ENCODE measurements at places on chromosomes 16 and 17.

DNA sequence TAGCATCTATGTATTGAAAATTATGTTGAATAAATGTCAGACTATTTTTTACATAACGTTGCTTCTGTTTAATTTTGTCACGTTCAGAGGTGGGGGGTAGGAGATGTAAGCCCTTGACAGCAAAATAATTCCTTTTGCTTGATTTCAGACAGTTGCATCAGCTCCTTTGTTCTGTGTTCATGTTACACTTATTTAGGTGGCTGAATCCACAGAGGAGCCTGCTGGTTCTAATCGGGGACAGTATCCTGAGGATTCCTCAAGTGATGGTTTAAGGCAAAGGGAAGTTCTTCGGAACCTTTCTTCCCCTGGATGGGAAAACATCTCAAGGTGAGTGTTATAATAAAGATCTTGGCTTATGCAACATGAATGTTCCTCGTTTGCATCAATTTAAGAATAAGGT is 4.5 kb downstream of the HERPUD1 start:
- DNase-seq, result no peak

GRCh38 chr17:34756637-34757021 is 177.2 kb downstream of the TMEM132E start:
- DNase-seq, result no peak

DNA sequence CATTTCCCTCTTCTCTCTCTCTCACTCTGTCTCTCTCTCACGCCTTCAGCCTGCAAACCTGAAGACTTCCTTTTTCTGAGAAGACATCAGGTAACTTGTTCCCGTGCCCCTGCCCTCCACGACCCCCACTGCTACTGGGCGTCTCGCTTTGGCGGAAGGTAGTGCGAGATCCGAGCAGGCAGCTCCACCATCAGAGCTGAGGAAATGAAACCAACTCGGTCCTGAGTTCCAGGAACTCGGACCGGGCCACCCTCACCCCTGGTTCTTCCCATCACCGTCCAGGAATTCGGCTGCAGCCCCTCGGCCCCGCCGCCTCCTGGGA is 585 bp downstream of the MLKL start:
- DNase-seq, result peak; percentile 34

- DNase-seq, result no peak
These were observed 1.5 kb upstream of the CMIP start for GRCh38 chr16:81442916-81443687.

GRCh38 chr17:11813278-11813677 is 184.0 kb downstream of the ZNF18 start:
- DNase-seq, result no peak

- DNase-seq, result no peak
These were observed 1.5 kb upstream of the LCAT start for GRCh38 chr16:67945392-67945933.

- peak; percentile 60 for DNase-seq
These were observed 677 bp downstream of the SNTB2 start for GRCh38 chr16:69187446-69188235.

DNA sequence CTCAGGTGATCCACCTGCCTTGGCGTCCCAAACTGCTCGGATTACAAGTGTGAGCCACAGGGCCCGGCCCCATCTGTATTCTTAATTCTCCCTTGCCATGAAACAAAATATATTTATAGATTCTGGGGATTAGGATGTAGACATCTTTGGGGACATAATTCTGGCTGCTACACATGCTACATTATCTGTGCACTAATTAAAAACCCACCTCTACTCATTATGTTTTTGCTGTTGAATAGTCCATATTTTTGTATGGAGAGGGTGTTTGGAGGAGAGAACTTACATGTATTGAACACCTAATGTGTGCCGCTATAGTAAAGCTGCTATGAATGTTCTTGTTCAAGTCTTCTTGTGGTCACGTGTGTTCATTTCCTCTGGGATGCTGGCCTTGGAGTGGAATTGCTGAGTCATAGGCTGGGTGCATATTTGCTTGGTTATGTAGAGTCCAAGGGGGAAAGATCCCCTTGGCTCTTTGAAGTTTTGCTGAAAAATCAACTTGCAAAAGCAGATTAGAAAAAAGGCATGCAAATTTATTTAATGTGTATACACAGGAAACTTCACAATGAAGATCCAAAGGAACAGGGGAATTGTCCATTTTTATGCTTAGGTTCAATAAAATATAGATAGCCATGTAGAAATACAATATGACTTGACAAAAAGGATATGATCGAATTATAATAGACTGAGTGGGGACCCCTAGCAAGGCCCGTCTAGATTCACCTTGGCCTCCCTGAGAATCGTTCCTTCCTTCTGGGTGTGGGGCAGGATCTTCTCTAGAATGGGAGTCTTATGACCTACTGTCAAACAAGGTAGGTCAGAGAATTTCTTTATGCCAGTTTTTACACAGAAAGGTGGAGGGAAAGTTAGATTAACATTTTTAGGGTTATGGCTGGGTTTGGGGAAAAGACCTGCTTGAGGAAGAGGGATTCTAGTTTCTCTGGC is 42.1 kb upstream of the GPRC5B start:
- DNase-seq, result no peak

GRCh38 chr16:19874851-19875546 is 9.6 kb downstream of the GPRC5B start:
- DNase-seq, result no peak

GRCh38 chr16:62711797-62712196 is 675.6 kb upstream of the CDH8 start:
- no peak for DNase-seq

DNA sequence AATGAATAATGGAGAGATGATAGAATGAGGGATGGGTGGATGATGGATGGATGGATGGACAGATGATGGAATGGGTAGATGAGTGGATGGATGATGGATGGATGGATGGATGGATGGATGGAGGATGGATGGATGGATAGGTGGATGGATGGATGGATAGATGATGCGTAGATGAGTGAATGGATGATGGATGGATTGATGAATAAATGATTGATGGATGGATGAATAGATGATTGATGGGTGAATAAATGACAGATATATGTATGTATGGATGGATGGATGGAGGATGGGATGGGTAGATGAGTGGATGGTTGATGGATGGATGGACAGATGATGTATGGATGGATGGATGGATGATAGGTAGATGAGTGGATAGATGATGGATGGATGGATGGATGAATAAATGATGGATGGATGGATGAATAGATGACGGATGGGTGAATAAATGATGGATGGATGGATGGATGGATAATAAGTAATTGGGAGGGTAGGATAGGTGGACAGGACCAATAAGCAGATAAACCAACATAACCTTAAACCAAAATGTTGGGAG is 7.9 kb downstream of the TRPV3 start:
- DNase-seq, result no peak

DNA sequence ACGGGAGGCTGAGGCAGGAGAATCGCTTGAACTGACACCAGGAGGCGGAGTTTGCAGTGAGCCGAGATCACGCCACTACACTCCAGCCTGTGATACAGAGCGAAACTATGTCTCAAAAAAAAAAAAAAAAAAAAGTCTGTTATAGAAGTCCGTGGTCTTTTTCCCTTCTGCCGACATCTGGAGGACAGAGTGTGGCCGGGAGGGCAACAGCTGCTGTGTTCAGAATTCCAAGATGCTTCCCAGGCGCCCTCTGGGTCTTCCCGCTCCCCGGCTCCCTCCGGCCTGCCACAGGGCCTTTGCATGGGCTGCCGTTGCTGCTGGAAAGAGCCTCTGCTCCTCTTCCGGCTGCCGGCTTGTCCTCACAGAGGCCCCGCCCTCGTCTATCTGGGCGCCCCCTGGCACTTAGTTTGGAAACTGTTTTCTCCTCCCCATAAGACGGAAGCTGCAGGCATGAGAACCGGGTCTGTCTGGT is 2.4 kb upstream of the CACNA1H start:
- peak; percentile 52 for DNase-seq

DNA sequence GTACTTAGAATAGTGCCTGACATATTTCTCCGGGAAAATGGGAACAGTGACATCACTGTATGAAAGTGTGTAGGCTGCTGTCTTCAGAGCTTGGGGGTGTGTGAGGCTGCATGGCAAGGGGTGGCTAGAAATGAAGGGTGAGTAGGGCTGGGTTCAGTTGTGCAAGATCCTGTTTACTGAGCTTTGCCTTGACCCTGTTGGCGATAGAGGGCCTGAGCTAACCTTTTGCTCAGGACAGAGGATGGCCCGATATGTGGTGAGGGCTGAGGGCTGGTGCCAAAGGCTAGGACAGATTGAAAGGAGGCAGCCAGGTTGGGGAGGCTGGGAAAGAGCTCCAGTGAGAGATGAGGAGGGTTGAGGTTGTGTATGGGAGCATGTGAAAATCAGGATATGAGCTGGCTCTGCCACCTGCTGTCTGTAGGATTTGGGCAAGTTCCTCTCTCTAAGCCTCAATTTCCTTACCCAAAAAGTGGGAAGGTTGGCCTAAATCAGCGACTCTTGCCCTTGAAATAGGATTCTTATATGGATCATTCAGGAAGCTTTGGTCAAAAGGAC is 6.0 kb upstream of the CCL1 start:
- DNase-seq, result no peak

DNA sequence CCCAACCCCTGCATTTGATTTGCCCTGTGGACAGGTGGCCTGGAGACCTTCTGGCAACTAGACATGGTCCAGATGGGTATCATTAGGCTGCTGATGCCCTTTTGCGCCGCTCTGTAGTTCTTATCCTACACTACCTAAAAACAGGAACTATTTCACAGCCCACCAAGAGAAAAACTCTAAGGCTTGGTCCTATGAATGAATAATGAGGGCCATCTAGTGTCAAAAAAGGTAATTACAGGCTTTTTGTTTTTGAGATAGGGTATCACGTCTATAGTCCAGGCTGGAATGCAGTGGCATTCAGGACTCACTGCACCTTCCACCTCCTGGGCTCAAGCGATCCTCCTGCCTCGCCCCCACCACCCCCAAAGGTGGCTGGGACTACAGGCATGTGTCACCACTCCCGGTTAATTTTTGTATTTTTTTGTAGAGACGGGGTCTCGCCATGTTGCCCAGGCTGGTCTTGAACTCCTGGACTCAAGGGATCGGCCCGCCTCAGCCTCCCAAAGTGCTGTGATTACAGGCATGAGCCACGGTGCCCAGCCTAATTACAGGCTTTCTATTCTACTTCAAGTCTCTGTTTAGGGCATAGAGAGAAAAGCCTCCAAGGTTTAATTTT is 20.9 kb downstream of the COIL start:
- DNase-seq, result no peak

- DNase-seq, result no peak
These were observed 1.0 kb upstream of the SALL1 start for GRCh38 chr16:51151961-51152663.

DNA sequence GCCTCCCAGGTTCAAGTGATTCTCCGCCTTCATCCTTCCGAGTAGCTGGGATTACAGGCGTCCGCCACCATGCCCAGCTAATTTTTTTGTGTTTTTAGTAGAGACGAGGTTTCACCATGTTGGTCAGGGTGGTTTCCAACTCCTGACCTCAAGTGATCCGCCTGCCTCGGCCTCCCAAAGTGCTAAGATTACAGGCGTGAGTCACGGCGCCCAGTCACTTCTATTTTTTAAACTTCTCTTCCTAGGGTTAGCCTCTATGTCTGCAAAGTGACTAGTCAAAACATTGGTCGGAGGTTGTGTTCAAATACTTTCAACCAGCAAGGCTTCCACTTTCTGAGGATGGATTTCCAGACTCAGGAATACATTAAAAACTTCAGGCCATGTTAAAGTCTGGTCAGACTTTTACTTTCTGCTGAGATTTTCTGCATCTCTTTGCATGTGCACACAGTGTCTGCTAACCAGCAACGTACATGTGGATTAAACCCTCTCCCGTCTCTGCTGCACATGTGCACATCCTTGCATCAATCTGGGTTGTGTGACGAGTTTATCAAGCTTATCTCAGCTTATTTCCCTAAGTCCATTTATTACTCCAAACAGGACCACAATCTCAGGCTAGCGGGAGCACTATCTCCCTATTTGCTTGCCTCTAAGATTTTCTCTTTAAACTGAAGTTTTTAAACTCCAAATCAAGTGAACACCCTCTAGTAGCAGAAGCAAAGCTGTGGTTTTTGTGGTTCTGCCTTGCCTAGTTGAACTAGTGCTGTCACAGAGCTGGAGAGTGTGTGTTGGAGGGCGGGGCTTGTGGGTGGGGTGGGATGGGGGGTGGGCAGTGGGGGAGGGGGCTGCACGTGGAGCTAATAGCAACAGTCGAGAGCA is 525.2 kb upstream of the GOT2 start:
- DNase-seq, result no peak

DNA sequence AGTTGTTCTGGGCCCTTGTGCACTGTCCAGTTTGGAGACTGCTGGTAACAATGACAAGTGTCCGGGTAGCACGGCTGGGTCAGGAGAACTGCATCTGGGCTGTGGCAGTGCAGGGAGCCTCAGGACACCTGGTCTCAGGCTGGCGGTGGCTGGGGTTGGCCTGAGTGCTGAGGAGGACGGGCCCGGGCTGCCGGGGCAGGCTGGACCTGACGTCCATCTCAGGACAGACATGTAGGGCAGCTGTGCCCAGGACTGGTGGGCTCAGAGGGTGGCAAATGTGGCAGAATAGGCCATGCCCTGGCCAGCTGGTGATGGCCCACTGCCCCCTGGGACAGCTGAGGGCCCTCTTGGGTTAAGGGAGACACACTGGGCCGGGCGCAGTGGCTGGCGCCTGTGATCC is 4.2 kb upstream of the NLRC3 start:
- DNase-seq, result no peak

DNA sequence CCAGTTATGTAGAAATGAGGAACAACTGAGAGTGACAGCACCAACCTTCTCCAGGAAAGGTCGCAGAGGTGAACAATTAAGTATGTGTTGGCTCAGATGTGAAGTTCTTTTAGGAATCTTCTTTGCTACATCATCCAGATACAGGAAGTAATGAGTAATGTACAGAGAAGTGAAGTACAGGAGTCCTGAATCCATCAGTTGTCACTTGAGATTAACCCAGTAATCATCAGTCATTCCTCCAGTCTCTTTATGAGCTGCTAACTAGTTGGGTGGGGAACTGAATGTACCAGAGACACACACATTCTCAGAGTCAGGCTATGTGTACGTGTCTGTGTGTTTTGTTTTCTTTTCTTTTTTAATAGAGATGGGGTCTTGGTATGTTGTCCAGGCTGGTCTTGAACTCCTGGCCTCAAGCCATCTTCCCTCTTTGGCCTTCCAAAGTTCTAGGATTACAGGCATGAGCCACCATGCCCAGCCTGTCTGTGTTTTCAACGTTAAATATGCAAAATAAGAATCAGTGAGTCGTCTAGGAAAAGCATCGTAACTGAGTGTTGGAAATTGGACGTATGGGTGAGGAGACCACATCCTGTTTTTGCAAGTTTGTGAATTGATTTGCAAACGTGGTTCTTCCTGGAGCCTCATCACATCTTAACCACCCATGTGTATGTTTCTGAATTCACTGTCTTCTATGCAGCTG is 19.9 kb downstream of the ZNF200 start:
- DNase-seq, result peak; percentile 15

DNA sequence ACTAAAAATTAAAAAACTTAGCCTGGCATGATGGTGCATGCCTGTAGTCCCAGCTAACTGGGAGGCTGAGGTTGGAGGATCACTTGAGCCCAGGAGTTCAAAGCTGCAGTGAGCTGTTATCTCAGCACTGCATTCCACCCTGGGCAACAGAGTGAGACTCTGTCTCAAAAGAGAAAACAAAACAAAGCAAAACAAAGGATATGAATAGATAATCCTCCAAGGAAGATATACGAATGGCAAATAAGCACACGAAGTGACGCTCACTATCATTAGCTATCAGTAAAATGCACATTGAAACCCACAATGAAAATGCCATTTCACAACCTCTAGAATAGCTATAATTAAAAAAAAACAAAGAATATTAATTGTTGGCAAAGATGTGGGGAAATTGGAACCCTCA is 386.2 kb upstream of the CCL2 start:
- DNase-seq, result no peak

- peak; percentile 87 for DNase-seq
These were observed 1.9 kb upstream of the CAPN15 start for GRCh38 chr16:525520-526180.
